ENCODE measurements at places on chromosomes 4 and X.

GRCh38 chr4:1727117-1728031 is 6.1 kb downstream of the TACC3 start:
- DNase-seq = no peak

DNA sequence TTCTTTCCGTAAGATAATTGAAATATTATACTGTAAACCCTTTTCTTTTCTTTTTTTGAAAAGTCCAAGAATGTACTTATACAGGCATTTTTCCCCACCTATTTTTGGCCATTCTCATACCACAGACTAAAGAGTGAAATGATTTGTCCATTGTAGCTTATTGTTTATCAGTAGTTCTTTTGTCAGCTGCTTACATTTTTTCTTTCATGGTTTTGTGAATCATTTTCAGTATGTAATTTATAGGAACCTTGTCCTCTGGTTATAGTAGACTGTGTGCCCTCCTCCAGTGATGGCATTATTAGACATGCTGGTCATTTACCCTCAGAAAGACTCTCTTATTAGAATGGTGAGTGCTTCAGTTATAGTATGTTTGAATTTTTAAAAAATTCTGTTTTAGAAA is 56.7 kb downstream of the CCKAR start:
- DNase-seq = no peak

GRCh38 chrX:68935362-68935761 is 106.5 kb downstream of the EFNB1 start:
- no peak for DNase-seq

- DNase-seq = no peak
Measured at GRCh38 chr4:112975567-112976355, 73.7 kb upstream of the ANK2 start.

- DNase-seq = no peak
Measured at GRCh38 chr4:184019076-184019475, 114.0 kb downstream of the STOX2 start.

- no peak for DNase-seq
Measured at GRCh38 chr4:164212134-164212533, 541.8 kb upstream of the SMIM31 start.

DNA sequence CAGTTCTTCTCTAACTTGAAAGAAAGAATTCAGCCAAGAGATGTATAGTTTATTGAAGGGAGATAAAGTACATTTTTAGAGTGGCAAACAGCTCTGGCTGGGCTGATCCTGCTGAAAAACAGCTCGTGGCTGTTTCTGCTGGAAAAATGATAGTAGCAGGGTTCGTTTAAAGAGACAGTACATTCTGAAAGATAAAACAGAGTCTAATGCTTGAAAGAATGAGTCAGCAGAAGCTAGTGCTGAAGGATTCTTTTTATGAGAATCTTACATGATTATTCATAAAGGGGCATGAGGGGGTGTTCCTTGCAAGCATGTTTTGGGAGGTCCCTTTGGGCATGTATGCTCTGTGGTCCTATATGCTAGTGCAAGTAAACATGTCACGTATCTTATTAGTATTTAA is 790.0 kb downstream of the PCDH18 start:
- no peak for DNase-seq

DNA sequence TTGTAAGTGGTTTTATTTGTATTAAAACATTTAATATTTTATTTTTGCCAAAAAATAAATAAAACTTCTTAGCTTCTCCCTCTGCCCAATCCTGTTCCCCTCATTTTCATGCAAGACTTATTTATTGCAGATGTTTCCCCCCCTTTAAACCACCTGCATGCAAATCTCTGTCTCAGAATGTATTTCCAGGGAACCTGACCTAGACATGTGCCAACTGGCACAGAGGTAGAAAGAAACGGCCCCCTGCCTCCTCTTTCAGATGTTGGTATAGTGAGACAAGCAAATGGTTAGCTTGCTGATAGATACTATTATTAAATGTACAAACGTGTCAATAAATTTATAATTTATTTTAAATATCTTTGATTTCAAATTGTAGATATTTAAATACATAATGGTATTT is 47.1 kb downstream of the KLF3 start:
- no peak for DNase-seq

DNA sequence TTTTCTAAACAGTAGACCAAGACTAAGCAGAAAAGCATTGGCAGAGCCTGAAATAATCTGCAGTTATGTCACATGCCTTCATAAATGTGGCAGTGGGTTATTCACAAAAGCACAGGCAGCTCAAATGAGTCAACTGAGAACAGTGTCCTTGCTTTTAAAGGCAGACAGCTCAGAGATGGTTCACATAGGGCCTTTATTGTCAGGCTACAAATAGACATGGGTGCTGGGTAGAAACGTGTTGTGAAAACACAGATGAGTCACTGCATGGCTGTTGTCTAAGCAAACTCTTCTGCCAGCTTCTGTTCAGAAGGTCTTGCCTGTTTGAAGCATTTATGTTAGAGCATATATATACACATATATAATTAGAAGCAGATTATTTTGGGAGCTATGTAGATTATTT is 118.0 kb downstream of the SLC4A4 start:
- DNase-seq = no peak

DNA sequence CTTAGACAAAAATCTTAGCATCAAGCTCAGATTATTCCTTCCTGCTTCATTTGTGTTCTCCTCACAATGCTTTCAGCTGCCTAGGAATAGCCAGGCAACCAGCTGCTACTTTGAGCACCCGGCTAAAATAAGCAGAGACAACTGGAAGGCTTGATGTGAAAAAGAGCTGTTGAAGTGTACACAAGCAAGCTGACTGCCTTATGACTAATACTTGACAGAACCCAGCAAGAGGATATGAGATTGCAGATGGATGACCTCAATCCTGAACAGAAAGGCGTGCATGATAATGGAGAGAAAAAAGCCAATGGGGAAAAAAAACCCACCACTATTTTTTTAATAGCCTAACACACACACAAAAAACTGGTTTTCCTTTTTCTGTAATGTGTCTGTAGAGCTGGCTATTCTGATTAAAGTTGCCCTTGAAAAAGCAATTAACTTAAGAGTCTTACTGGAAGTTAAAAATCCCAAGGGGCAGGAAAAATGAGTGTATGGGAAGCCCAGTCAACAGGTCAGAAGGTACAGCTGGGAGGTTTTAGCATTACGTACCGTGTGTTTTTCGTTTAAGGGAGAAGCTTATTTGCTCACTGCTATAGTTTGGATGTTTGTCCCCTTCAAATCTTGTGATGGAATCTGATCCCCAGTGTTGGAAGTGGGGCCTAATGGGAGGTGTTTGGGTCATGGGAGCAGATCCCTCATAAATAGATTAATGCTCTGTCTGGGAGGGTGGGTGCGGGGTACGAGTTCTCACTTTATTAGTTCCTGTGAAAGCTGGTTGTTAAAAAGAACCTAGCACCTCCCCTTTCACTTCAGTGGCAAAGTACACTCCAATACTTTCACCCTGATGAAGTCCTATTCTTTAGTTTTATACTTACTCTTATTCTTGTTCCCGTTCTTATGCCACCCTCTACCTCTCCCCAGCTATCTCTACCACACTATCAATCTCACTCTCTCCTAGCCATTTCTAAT is 37.1 kb upstream of the HERC6 start:
- no peak for DNase-seq

- DNase-seq = no peak
Measured at GRCh38 chr4:187782286-187782824, 213.2 kb upstream of the ZFP42 start.

GRCh38 chr4:56627985-56628384 is 53.1 kb downstream of the HOPX start:
- no peak for DNase-seq

- no peak for DNase-seq
Measured at GRCh38 chrX:9327747-9328145, 137.1 kb upstream of the TBL1X start.

DNA sequence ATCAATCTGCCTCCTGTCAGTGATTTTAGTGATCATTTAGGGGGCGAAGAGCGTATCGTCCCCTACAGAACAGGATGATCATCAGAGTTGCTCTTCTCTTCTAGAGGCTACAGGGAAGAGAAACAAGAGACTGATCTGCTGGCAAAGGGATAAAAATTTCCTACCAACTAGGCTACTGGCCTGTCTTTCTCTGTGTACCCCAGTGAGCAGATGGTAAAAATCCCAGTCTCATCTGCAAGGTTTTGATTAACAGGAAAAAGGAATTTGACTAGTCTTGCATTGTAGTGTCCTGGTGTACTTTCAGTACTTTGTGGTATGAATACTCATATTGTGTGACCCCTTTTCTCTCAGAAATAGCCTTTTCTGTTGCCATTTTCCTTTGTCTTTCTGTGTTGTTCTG is 21.8 kb upstream of the AADAT start:
- no peak for DNase-seq

DNA sequence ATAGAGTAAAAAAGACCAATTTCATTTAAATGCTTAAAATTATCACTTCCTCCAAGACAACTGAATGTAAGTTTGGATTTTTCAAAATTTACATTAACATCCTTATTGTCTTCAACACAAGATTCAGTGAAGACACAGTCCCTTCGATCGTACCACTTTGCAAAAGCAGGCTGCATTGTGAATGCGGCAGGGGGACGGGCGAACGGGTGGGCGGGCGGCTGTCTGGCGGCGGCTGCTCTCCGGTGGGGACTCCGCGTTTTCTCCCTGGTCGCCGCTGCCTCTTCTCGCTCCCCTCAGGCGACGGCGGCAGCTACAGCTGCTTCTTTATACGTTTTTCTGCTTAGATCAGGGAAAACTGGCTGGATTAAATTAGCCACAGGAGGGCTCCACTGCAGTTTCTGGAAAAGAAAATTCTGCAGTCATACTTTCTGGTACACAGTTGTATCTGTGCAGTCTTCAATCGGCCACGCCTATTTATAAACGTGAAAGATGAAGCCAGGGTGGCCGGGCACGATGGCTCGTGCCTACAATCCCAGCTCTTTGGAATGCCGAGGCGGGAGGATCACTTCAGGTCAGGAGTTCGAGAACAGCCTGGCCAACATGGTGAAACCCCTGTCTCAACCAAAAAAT is 33.9 kb upstream of the HPF1 start:
- peak; percentile 80 for DNase-seq

DNA sequence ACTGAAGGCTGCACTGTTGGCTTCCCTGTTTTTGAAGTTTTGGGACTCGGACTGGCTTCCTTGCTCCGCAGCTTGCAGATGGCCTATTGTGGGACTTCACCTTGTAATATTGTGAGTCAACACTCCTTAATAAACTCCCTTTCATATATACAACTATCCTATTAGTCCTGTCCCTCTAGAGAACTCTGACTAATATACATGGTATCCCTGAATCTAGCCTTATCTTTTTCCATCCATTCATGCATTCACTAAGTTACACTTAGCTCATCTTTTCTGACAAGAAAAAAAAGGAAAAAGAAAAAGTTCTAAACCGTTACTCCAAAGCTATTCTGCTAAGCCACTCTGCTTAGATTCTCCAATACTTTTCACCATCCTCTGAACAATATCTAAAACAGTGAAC is 1260.2 kb upstream of the PCDH7 start:
- no peak for DNase-seq

- DNase-seq = no peak
Measured at GRCh38 chr4:95580226-95580625, 31.5 kb upstream of the UNC5C start.

- no peak for DNase-seq
Measured at GRCh38 chrX:35858361-35858760, 60.2 kb downstream of the MAGEB16 start.

- DNase-seq = no peak
Measured at GRCh38 chr4:78899302-78899701, 39.9 kb downstream of the PAQR3 start.

GRCh38 chrX:13254076-13254785 is 65.6 kb downstream of the ATXN3L start:
- no peak for DNase-seq

DNA sequence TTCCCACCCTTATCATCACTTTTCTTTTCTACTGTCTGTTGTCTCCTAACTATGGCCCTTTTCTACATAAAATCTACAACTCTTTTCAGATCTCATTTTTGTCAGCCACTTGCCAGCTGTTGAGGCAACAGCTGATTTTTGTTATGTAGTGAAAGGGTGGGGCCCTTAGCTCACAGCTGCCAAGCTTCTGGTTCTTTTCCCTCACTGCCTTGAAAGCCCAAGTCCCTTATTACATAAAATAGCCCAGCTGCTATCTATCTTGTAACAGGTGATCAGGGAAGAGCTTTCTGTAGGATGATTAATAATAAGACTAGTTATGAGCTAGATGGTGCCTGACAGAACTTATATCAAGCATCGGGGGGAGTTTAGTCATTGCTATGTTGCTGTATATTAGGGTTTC is 45.9 kb downstream of the ADGRL3 start:
- no peak for DNase-seq

DNA sequence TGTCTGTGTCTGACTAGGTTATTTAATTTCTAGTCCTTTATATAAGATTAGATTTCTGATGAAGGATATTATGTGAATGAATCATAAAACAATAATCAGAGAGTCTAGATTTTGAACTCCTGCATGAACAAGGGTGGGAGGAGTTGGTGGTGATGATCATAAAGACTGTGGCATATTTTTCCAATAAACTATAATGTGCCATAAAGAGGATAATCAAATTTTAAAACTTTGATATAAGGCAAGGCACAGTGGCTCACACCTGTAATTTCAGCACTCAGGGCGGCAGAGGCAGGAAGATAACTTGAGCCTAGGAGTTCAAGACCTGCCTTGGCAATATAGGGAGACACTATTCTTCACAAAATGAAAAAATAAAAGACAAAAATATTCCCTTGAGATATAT is 473.3 kb downstream of the GABRG1 start:
- DNase-seq = no peak

- no peak for DNase-seq
Measured at GRCh38 chr4:170139764-170140163, 50.0 kb upstream of the AADAT start.

DNA sequence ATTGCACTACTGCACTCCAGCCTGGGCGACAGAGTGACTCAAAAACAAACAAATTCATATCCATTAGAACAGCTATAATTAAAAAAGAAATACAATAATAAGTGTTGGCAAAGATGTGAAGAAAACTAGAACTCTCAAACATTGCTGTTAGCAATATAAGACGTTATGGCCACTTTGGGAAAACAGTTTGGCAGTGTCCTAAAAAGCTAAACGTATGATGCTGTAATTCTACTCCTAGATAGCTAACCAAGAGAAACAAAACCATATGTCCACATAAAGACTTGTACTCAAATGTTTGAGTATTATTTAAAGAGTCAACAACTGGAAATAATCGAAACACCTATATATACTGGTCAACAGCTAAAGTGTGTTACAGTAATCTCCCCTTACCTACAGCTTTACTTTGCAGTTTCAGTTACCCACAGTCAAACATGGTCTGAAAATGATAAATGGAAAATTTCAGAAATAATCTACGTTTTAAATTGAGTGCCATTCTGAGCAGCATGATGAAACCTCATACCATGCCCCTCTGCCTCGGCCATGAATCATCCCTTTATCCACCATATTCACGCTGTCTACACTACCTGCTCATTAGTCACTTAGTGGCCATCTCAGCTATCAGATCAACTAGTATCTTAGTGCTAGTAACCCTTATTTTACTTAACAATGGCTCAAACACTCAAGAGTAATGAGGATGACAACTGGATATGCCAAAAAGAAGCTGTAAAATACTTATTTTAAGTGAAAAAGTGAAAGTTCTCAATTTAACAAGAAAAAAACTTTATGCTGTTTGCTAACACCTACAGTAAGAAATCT is 4.9 kb downstream of the ELF2 start:
- DNase-seq = no peak

Data from SK-N-MC (cell line).